NCI-H2171 treated with DMSO at 0.1 percent for 48 hours (cell line): ENCODE measurements at places on chromosomes 4 and X.

- DNase-seq, result no peak
Observed at GRCh38 chr4:3656416-3657356, 109.5 kb upstream of the ADRA2C start.

DNA sequence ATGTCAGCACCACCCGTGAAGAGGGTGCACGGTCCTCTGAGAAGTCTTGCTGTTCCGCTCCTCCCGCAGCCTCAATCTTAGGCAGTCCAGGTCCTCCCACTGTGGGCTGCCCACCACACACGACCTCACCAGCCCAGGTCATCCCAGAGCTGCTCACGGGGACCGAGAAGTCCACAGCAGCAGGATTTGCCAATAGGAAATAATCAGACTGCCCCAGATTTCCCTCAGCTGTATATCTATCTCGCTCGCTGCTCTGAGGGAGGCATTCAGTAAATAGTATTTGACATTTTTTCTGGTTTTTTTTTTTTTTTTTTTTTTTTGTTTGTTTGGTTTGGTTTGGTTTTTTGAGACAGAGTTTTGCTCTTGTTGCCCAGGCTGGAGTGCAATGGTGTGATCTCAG is 83.8 kb downstream of the STOX2 start:
- DNase-seq, result no peak

- DNase-seq, result no peak
Observed at GRCh38 chrX:10902001-10902400, 209.1 kb upstream of the HCCS start.

DNA sequence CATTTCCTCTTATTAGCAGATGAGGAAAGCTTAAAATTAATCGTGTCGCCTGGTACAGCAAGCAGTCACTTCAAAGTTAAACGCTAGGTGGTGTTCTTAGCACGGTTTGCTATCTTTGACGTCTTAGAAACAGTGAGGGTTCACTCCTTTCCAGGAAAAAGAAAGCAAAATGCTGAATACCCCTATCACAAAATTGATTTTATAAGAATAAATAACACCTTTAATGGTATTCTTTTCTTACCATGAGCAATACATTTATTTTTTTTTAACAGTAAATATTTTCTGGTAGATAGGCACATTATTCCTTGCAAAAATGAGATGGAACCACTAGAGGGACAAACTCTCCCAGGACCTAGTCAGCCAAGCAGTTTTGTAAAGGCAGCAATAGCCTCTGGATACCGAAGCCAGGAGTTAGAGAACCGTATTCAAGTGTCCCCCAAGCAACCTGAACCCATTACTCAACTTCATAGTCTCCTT is 153.9 kb downstream of the KDR start:
- DNase-seq, result peak; percentile 55

GRCh38 chrX:79081895-79082512 is 62.5 kb upstream of the GPR174 start:
- DNase-seq, result no peak

DNA sequence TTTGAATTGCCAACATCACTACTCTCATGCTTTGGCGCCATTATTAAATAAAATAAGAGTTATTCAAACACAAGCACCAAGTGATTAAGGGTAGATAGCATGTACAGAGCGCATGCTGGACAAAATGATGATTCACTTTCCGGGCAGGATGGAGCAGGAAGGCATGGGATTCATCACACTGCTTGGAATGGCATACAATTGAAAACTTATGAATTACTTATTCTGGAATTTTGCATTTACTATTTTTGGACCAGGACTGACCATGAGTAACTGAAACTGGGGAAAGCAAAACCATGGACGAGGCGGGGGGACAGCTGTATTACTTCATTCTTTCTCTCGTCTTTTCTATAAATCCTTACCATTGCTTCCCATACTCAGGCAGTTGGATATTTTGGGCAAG is 28.5 kb upstream of the FGF5 start:
- DNase-seq, result no peak

- peak; percentile 2 for DNase-seq
Observed at GRCh38 chrX:26918631-26919030, 544.5 kb downstream of the PPP4R3C start.

GRCh38 chrX:154728431-154729190 is 22.3 kb downstream of the GAB3 start:
- DNase-seq, result no peak

GRCh38 chr4:147693218-147693617 is 9.3 kb upstream of the PRMT9 start:
- DNase-seq, result no peak

- no peak for DNase-seq
Observed at GRCh38 chr4:138996090-138996489, 19.5 kb upstream of the NOCT start.
